ENCODE measurements at places on chromosomes 16 and 17.

- DNase-seq: peak; percentile 2
Observed at GRCh38 chr17:9676820-9677310, 31.5 kb downstream of the USP43 start.

DNA sequence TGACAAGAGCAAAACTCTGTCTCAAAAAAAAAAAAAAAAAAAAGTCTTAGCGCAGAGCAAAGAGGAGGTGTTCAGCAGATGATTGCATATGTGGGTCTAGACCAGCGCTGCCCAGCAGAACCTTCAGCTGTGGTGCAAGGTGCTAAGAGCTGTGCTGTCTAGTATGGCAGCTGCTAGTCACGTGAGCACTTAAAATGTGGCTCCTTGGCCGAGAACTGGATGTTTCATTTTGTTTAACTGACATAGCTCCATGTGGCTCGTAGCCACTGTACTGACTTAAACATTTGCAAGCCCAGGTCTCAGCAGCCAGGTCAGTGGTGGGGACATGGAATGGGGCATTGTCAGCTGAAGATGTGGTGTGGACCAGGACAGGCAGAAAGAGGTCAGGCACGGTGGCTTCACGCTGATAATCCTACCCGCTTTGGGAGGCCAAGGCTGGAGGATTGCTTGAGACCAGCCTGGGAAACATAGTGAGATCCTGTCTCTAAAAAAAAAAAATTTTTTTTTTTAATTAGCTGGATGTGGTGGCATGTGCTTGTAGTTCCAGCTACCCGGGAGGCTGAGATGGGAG is 9.2 kb downstream of the C1QTNF1 start:
- no peak for DNase-seq

GRCh38 chr17:45225051-45225700 is 3.5 kb downstream of the FMNL1 start:
- DNase-seq: peak; percentile 62

DNA sequence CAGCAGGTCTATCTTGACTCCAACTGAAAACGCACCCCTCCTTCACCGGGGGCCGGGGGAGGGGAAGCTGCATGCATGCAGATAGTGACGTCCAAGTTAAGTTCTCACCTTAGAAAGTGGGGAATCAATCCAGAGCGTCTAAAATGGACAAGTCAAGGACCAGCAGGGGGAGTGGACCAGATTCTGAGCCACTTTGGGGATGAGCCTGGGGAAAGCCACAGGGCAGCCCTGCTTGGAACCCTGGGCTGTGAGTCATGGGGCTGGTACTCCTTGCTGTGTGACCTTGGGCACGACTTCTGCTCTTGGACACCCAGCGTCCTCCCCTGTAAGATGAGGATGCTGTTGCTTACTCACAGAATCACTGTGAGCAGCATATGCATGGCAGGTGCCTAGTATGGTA is 9.1 kb downstream of the TNFRSF13B start:
- no peak for DNase-seq

GRCh38 chr16:86305440-86305839 is 204.9 kb upstream of the FOXF1 start:
- no peak for DNase-seq

GRCh38 chr16:68740628-68741346 is 3.7 kb downstream of the CDH1 start:
- DNase-seq: no peak

GRCh38 chr17:78960928-78961327 is 18.8 kb downstream of the LGALS3BP start:
- DNase-seq: no peak

GRCh38 chr17:57927048-57927723 is 28.0 kb downstream of the CUEDC1 start:
- no peak for DNase-seq

All from activated naive CD8-positive, alpha-beta T cell treated with anti-CD3 and anti-CD28 coated beads, Interleukin-2, amount 50 U/mL, for 24 hours (primary cell).